Vagina (tissue), 2 donors: ENCODE measurements at places on chromosomes 2 and 18. TPM values are rescaled to one million over a fixed set of nuclear protein-coding genes. Genes with fewer than 3 reads are reported as not detected.

GRCh38 chr2:137675584-137676327, 288.5 kb upstream of the HNMT start:
- DNase-seq: no peak

RFTN2 gene
- 10.8 TPM for total RNA-seq

DNA sequence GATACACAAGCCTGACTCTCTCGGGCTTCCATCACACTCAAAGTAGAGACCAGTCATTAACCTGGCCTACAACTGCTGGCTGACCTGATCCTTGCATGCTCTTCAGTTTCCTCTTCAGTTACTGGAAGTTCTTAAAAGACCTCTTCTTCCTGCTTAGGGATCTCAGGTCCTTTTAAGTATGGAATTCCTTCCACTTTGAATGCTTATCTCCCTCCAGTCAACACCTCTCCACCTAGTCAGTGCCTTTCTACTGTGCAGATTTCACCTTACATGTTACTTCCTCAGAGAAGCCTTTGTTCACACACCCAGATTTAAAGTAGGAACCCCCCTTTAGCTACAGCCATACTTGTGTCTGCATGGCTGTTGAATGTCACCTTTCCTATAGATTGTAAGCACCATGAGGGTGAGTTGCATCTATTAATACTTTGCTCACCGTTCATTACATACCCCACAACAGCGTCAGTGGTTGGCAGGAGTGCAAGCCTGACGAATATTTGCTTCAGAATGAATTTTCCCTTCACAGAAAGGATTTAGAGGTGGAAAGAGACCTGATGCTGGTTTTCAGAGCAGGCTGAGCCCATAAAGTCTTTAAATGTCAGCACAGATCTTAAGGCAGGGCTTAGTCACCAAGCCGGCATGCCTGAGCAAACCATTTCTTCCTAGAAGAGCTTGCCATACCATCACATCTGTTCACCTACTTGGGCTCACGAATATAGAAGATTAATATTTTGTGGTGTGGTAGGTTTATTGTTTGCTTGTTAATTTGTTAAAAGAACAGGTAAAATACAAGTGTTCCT, 90.1 kb downstream of the ACVR1 start:
- no peak for DNase-seq

DNA sequence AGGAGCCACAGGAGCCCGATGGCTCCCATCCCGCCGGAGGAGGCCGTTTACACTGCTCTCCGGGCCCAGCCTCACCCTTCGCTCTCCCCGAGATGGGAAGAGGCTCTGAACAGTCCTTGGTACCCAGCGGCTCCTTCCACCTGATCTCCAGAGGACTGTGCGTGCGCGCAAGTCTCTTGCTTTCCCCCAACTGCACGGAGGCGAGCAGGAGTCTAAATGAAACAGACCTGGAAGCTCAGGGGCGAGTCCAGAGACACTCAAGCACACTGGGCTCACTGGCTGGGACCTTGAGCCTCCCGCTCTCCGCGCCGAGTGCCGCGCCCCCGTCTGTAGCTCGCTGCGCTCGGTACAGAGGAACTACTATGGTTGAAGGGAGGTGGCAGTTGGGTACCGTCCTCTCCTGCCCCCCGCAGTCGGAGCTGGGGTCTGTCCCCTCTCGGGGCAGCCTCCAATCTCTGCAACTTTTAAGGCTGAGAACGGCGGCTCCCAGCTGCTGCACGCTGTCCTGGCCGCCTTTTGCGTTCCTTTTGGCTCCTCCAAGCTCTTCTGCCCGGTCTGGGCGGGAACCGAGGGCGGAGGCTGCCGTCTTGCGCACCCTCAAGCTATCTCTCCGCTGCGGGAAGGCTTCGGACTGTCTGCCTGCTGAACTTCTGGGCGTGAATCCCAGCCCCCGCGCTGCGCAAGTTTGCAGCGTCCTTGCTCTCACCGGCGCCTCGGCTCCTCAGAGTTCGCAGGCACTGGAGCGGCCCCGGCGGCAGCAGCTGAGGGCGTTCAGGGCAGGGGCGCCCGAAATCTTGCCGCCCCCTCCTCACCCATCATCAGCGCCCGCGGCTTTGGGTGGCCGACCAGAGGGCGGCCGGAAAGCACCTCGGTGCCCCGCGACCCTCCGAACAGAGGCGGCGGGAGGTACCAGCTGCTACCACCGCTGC, 491 bp downstream of the ALK start:
- no peak for DNase-seq

DNA sequence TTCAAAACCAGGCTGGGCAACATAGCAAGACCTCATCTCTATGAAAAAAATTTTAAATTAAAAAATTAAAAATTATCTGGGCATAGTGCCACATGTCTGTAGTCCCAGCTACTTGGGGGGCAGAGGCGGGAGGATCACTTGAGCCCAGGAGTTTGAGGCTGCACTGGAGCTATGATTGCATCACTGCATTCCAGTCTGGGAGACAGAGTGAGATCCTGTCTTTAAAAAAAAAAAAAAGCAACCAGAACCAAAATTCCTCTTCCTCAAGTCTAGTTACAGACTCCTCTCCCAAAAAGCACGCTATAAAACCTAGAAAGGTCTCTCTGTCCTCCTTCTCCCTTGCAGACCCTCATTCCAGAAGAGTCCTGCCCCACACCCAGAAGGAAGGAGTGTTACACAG, 23.9 kb downstream of the TNFAIP6 start:
- no peak for DNase-seq

CFAP65 gene
- total RNA-seq: not detected

- DNase-seq: no peak
These were observed 5.7 kb upstream of the NMUR1 start for GRCh38 chr2:231535961-231536360.

LTBP1 gene
- total RNA-seq: 48.4 TPM

FAM110C gene
- total RNA-seq: 27.3 TPM

DNA sequence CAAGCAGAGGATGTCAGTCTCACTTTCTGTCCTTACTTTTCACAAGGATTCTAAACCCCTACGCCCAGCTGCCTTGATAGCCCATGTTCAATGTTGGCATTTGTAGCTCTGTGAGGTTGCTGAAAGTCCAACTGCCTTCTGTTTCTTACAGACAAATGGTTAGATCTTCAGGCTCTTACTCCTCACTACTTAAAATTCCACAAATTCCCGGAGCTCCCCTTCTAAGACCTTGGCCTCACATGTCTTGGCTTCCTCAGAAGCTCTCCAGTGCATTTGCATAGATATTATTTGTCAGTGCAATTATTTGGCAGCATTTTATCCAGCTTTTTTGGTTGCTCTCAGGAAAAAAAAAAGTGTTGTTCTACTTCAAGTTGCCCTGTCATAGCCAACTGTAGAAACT, 453.7 kb upstream of the CELF4 start:
- DNase-seq: no peak

PTGR3 gene
- 16.0 TPM for total RNA-seq

TMEM163 gene
- not detected for total RNA-seq

DNA sequence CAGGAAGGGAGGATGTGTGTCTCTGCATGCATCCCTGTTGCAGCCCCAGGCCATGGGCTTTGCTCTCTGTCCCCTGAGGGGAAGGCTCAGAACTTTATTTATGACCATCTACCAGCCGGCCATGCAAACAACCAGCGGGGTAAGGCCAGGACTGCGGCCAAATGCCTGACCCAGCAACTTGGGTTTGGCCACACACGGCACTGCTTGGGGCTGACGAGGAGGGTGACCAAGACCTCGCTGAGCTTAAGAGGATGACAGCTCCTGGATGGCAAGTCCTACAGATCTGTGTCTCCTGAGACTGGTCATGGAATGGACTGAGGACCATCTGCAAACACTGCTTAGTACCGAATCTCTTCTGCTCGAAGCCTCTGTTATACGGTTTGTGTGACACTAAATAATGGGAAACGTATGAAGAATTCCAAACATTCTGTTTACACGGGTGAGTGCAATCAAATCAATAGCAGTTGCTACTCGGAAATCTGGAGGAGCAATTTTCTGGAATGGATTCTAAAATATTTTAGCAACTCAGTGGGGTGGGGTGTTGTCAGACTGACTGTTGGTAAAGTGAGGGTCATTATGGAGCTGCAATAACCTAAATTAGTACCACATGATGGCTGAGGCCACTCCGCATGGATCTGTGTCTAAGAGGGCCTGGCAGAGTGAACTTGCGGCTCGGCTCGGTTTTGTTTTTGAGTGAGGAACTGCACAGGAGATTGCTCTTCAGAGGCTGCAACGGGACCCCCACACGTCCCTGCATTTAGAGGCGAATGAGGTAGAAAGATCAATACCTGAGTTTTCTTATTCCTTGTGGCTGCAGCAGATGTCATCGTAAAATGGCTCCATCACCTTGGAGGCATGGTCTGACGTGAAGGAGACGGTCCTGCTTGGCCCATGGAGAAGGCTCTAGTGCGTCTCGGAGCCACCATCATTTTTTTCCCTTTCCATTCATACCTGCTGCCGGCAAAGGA, 26.6 kb downstream of the TMEM18 start:
- peak; percentile 67 for DNase-seq

- no peak for DNase-seq
These were observed 41.2 kb upstream of the CWC22 start for GRCh38 chr2:180048251-180048650.

GRCh38 chr2:52391621-52392020, 1359.7 kb upstream of the NRXN1 start:
- no peak for DNase-seq

GRCh38 chr18:31686986-31687928, 2.9 kb upstream of the B4GALT6 start:
- DNase-seq: no peak

DNA sequence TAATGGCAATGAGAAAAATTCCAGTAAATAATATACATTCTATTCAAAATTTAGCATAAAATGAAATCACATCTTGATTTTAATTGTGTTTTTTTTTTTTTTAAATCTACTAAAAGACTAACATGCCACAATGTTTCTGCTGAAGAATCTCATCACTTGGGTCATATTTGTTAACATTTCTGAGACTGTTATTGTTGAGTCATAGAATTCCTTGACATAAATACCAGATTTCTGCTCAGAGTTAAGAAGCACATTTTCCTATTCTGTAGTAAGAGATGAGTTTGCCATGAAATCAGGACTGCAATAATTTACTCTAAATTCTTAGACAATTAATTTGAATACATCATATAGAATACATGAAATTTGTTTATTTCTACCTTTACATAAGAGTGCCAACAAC, 154.9 kb upstream of the KYNU start:
- DNase-seq: no peak

DNA sequence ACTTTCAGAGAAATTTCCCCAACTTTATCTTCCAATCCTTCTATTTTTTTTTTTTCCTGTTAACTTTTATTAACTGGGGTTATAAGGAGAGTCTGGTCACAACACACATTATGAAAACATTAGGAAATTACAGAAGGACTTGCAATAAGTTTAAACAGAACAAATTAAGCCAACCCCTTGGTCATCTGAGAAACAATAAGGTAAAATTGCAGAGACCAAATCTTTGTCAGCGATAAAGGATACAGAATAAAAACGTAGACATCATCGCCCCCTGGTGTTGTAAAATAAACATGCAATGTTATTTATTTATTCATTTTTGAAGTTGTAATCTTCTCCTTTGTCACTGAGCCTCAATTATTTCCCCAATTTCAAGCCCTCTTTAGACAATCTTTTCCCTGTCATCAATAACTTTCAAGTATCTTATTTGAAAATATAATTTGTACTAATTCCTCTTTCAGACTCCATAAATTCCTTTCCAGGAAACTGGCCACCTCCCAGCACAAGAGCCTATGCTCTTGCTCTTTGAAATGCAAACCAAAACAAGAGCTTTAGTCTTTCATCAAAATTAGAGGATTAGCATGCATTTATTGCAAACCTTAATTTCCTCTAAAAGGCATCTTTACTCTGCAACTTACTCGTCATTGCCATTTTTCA, 19.5 kb downstream of the G6PC2 start:
- DNase-seq: no peak

CHRND gene
- not detected for total RNA-seq

DSC2 gene
- 108 TPM for total RNA-seq

DNA sequence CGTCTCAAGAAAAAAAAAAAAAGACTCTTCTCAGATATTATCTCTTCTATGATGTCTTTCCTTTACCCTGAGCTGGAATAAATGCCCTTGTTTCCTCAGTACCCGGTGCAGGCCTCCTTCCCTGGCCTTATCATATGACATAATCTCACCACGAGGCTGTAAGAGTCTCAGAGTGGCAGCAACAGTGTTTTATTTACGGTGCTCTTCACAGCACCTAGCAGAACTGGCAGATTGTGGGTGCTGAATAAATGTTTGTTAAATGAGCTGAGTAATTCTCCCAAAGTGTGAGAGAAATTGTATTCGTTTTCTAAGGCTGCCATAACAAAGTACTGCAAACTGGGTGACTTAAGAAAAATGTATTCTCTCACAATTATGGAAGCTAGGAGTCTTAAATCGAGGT, 82.8 kb upstream of the CD28 start:
- no peak for DNase-seq

MSH6 gene
- 38.8 TPM for total RNA-seq

PDCD1 gene
- 3.9 TPM for total RNA-seq

DNA sequence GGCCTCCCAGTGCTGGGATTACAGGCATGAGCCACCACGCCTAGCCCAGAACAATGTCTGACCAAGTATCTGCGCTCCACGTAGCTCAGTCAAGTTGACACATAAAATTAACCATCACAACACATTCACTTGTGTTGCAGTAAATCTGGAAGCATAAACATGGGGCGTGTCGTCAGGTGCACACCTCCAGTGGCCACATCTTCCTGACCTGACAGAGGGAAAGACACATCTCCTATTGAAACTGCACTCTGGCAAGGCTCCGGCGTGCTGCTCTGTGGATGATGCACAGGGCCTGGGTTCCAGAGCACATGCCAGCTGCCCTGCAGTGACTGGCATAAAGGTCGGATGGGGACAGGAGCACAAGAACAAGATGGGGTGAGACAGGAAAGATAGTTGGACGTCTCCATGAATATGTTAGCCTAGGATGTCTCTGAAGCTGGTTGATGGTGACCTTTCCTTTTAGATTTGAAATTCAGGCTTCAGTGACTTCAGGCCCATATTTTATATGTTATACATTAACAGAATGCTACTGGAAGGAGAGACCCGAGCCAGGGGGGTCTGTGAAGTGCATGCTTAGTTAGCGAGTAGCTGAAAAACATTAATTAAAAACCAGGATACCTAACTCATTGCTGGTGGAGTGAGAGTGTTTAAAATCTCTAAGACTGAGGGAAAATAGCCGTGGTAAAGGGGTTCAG, 10.9 kb downstream of the IMPA2 start:
- no peak for DNase-seq
